ENCODE measurements at places on chromosomes 16 and 17. TPM values are rescaled to one million over a fixed set of nuclear protein-coding genes. Genes with fewer than 3 reads are reported as not detected.

PSKH1 gene
- total RNA-seq = 31.6 TPM

DNA sequence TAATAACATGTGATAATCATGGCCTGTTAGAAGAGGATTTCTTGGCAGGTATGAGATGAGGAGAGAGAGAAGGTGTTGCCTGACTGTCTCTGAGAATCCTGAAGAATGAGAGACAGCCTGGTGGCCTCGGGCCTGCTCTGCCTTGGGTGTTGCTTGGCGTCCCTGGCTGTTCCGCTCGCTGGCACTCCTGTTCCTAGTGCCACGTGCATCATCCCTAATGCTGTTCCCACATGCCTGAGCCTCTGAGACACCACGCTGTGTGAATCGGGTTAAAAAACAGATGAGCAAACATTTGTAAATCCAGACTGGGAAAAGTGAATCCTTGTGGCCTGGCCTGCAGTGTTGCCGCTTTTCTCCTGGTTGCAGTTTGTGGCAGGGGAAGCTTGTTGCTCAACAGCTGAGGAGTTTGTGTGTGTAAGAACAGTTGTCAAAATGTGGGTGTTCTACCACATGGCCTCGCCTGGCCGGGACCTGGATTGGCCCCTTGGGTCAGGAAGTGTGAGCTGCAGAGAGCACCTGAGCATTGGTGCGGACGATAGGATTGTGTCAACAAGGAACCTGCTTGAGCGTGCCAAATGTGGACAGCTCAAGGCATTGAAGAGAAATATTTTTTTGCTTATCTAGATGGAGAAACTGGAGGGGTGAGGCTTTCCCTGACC lies 22.0 kb downstream of the UBN1 start:
- DNase-seq = peak; percentile 34

DNA sequence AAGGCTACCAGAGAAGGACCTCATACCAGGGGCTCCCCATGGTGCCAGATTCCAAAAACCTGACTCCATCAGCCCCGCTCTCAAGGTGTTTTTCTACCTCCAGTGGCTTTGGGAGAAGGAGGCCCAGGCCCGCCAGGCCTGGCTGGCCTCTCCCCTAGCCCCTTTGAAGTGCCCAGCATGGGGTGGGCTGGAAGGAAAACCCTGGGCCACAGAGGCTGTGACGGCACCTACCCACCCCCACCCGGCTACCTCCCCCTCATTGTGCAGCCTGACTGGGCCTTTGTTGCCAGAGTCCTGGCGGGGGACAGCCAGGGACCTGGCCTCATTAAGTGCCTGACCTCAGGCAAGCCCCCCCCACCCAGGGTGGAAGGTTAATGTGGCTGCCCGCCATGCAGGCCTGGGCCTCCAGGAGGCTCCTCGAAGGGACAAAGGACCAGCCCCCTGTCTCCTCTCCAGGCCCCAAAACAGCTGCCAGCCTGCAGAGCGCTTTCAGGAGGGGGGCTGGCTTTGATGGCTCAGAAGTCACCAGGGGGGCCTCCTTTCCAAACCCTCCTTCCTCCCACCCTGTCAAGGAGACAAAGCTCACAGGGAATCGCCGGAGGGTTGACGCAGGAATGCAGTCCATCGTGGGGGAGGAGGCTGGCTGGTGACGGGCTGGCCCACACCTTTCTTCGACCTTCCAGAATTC lies 159.4 kb downstream of the ZNF423 start:
- no peak for DNase-seq

DNA sequence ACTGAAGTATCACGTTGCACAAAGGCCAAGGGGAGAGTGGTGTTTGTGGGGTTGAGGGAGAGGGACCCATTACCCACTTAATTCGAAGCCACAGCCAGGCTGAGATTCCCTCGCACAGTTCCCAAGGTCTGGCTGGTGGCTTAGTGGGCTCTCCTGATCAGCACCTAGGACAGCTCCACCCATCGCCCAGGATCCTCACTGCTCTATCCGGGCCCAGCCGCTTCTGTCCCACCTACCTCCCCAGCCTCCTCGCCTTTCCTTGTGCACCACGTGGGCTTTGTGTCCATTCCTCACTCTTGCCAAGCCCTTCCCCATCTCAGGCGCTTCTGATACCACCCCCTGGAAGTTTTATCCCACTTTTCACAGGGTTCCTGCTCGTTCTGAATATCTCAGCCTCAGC lies 163.5 kb downstream of the CCT6B start:
- peak; percentile 38 for DNase-seq

TBC1D3I gene
- total RNA-seq = 1.4 TPM

DNA sequence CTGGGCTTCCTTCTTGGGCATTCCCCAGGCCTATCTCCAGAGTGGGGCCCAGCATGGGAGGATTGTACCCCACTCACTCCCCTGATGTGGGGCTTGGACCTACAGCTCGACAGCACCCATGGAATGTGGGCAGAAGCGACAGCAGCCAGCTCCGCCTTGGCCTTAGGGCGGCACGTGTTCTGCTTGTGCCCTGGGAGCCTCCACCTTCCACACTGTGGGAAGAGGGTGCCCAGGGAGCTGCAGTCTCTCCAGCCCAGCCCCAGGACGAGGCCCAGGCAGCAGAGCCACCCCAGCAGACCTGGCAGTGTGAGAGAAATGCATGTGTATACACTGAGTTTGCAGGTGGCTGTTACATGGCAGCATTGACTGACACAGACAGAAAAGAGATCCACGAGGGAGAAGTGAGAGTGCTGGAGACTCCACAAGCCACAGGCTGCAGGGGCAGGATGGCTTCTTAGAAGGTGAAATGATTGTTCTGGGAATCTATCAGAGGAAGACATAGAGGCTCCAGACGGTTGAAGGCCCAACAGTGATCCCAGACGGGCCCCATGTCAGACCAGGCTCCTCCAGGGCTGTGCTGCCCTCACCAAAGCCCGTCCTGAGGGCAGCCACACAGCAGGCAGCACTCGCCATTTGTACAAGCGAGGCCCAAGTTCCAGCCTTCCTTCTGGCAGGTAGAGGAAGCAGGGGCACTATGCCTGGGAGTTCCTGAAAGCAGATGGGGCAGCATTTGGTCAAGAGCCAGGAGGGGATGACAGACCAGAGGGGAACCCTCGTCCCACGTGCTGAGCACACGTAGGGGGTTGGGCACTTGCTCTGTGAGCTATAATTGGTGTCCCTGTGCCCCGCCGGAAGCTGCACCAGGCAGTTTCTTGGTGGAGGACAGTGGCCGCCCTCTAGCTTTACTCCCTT lies 2.8 kb upstream of the DNASE1 start:
- DNase-seq = no peak

CMTM1 gene
- 12.1 TPM for total RNA-seq

- DNase-seq = no peak
These were observed 394.0 kb upstream of the MON1B start for GRCh38 chr16:76796978-76797377.

Data from mucosa of gallbladder (tissue), 1 donor.